ENCODE measurements at places on chromosomes 6 and 20. TPM values are rescaled to one million over a fixed set of nuclear protein-coding genes. Genes with fewer than 3 reads are reported as not detected.

- no peak overlapping the region for H3K27ac ChIP-seq
- peak overlapping the region; percentile 25 for H3K4me3 ChIP-seq
- no peaks in the 10 kb centered on the region for H3K27me3 ChIP-seq
- H3K36me3 ChIP-seq: no peaks in the 10 kb centered on the region
- no peak for DNase-seq
- peaks cover 2% of the 10 kb centered on the region for H3K4me1 ChIP-seq
These were observed 34.3 kb downstream of the RNF24 start for GRCh38 chr20:3981132-3981452.

DNA sequence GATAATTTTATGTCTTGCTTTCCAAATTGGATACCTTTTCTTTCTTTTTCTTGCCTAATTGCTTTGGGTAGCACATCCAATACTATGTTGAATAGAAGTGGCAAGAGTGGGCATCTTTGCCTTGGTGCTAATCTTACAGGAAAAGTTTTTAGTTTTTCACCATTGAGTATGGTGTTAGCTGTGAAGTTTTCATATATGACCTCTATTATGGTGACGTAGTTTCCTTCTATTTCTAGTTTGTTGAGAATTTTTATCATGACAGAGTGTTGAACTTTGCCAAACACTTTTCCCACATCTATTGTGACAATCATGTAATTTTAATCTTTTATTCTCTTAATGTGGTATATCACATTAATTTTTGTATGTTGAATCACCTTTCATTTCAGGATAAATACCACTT, 216.1 kb downstream of the LRFN2 start:
- H3K4me1 ChIP-seq: no peaks in the 10 kb centered on the region
- H3K27ac ChIP-seq: no peak overlapping the region
- H3K27me3 ChIP-seq: no peaks in the 10 kb centered on the region
- no peak overlapping the region for H3K4me3 ChIP-seq
- no peak for DNase-seq

DNA sequence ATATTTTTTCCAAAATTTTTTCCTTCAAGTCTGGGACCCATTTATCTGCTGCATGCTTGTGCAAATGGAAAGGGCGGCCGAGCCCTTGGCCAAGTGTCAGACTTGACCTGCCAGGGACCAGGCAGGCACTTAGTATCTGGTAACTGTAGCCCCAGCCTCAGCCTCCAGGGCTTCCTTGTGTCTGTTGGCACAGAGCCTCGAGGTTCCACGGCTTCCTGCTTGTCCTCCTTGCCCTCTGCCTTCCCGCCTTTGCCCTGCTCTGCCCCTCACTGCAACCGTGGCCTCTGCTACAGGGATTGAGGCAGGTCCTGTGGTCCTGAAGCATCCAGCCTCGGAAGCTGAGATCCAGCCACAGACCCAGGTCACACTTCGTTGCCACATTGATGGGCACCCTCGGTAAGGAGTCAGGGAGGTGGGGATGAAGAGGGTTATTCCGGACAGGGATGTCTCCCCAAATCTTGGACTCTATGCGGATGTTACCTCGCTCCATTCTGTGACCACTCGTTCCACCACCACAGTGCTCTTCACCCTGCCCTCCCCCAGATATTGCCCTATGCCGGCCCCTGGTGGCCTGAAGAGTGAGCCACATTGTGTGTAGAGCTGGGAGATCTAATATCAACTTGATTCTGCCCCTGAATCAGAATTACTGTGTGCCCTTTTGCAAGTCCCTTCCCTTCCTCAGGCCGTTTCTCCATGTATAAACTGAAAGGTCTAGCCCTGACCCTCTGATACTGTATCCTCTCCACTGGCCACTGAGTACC, 41.5 kb upstream of the SRF start:
- no peaks in the 10 kb centered on the region for H3K36me3 ChIP-seq
- no peak overlapping the region for H3K4me3 ChIP-seq
- H3K27me3 ChIP-seq: no peaks in the 10 kb centered on the region
- no peak for DNase-seq
- H3K27ac ChIP-seq: no peak overlapping the region

DNA sequence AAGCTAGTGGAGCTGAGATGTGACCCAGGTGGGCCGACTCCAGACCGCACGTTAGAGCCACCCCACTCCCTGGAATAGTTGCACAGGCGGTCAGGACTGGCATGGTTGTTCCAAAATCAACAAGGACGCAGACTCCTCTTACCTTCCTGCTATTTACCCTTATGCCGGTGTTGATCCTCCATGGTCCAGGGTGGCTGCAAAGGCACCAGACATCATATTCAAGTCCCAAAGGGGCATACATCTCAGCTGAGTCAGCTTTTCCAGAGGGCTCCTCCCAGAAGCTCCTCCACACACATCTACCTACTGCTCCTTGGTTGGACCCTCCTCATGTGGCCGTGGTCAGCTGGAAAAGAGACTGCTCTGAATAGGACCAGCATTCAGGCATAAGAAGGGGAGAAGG, 112.2 kb downstream of the SYCP2 start:
- no peak overlapping the region for H3K4me3 ChIP-seq
- no peak overlapping the region for H3K27ac ChIP-seq
- DNase-seq: peak; percentile 2
- H3K36me3 ChIP-seq: no peaks in the 10 kb centered on the region
- peaks cover 6% of the 10 kb centered on the region for H3K4me1 ChIP-seq

DNA sequence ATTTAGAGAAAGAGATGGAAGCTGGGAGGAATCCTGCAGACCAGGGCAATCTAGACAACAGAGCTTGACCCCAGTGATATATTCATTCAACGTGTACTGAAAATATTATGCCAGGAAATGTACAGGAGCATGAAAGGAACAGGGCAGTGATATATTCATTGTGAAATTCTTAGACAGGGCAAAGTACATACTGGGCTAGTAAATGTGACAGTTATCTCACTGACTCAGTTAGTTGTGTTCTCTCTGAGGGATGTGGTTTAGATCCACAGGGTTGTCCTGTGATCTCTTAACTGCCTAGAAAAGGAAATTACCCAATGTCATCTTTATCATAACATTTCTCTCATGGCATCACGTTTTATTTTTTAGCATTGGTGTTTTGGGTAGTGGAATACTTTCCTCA, 891.3 kb downstream of the EYS start:
- H3K36me3 ChIP-seq: no peaks in the 10 kb centered on the region
- no peaks in the 10 kb centered on the region for H3K4me1 ChIP-seq
- no peak for DNase-seq
- H3K27me3 ChIP-seq: no peaks in the 10 kb centered on the region
- no peak overlapping the region for H3K4me3 ChIP-seq

DNA sequence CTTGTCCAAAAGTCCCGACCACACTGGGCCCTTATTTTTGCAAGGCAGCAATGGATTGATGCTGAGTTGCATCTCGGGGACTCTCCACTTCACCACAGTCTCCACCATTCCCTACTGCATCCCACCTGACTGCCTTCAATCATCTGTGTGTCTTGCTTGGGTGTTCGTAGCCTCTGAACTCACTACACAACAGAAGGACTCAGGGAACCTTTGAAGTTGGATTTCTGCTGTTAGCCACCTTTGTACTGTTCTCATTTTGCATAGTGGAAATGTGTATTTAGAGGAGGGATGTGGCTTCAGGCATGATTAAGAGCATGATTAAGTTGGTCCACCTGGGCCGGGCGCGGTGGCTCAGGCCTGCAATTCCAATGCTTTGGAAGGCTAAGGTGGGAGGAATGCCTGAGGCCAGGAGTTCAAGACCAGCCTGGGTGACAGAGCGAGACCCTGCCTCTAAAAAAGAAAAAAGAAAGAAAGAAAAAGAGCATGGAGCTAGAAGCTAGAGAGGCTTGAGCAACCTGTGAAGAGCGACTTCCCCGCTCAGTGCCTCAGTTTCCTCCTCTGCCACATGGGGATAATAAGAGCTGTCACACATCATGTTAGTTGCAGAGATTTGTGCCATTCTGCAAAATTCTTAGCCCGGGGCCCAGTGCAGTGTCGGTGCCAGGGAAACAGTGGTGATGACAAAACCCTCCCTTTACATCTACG, 121.3 kb upstream of the PTPN1 start:
- no peaks in the 10 kb centered on the region for H3K4me1 ChIP-seq
- H3K36me3 ChIP-seq: no peaks in the 10 kb centered on the region
- H3K4me3 ChIP-seq: no peak overlapping the region
- no peaks in the 10 kb centered on the region for H3K27me3 ChIP-seq
- DNase-seq: no peak
- H3K27ac ChIP-seq: no peak overlapping the region

GRCh38 chr20:24962182-24962492, 13.1 kb downstream of the CST7 start:
- H3K4me1 ChIP-seq: no peaks in the 10 kb centered on the region
- H3K27ac ChIP-seq: no peak overlapping the region
- no peak for DNase-seq
- no peak overlapping the region for H3K4me3 ChIP-seq

GRCh38 chr6:15864708-15865062, 201.9 kb upstream of the DTNBP1 start:
- DNase-seq: no peak
- no peaks in the 10 kb centered on the region for H3K4me1 ChIP-seq
- H3K36me3 ChIP-seq: no peaks in the 10 kb centered on the region
- no peaks in the 10 kb centered on the region for H3K27me3 ChIP-seq
- H3K27ac ChIP-seq: no peak overlapping the region

- H3K27ac ChIP-seq: no peak overlapping the region
- peaks cover 8% of the 10 kb centered on the region for H3K4me1 ChIP-seq
- no peak overlapping the region for H3K4me3 ChIP-seq
- H3K27me3 ChIP-seq: no peaks in the 10 kb centered on the region
These were observed 1.9 kb downstream of the MRPS26 start for GRCh38 chr20:3047486-3048419.

DNA sequence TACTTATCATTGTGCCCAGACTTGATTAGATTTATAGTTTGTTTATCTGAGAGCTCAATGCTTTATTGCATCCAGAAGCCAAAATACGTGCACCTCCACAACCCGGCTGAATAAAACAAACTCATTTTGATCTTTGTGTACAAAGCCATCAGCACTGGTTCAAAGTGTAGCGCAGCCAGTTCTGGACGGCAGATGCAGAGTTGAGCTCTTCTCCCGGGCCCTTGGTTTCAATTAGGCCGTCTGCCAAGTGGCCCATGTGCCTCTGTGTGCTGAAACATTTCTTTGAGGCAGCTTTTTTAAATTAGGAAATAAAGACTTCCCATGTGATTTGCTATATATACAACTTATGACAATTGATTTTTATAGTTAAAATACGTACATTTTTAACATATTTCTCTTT, 96.2 kb upstream of the RSPO3 start:
- no peak overlapping the region for H3K4me3 ChIP-seq
- H3K27ac ChIP-seq: no peak overlapping the region
- no peak for DNase-seq
- no peaks in the 10 kb centered on the region for H3K27me3 ChIP-seq
- H3K4me1 ChIP-seq: no peaks in the 10 kb centered on the region

DNA sequence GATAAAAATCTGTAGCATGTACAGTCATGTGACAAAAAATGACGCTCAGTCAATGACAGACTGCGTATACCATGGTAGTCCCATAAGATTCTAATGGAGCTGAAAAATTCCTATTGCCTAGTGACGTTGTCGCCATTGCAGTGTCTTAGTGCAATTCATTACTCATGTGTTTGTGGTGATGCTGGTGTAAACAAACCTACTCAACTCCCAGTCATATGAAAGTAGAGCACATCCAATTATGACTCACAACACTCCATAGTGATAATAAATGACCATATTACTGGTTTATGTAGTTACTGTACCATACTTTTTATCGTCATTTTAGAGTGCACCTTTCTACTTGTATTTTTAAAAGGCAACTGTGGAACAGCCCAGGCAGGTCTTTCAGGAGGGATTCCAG, 45.0 kb downstream of the TFAP2A start:
- no peak for DNase-seq
- H3K27me3 ChIP-seq: no peaks in the 10 kb centered on the region
- H3K36me3 ChIP-seq: no peaks in the 10 kb centered on the region
- no peak overlapping the region for H3K27ac ChIP-seq

DNA sequence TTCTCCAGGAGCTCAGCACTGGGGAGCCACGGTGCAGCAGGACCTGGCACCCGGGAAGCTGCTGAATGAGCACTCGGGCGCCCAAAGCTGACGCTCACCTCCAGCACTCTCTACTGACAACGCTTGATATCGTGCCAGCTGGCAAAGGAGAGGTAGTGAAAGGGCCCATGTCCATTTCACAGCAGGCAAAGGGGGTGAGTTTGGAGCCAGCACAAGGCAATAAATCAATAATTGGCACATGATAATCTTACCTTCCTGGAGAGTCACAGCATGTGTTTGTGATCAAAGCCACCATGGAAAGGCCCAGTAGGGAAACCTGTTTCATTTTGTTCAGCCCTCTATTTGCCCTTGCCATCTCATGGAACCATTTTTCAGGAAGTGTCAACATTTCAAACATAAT, 23.3 kb upstream of the SMIM26 start:
- H3K27me3 ChIP-seq: no peaks in the 10 kb centered on the region
- no peaks in the 10 kb centered on the region for H3K36me3 ChIP-seq
- no peaks in the 10 kb centered on the region for H3K4me1 ChIP-seq
- no peak overlapping the region for H3K4me3 ChIP-seq

DNA sequence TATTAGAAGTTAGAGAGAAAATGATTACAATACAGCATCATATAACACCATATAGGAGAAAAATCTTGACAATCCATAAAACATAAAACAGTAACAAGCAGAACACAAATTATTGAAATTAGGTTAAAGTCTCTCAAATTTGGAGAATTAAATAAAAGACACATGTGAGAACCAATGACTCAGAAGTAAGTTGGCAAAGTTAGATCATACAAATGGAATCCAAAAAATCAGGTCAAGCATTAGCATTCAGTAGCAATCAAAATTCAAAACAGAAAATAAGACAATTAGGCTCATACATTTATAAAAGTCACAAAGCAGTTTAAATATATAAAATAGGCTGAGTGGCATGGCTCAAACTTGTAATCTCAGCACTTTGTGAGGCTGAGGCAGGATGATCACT, 775.6 kb downstream of the PHF3 start:
- no peak overlapping the region for H3K4me3 ChIP-seq
- no peaks in the 10 kb centered on the region for H3K36me3 ChIP-seq
- DNase-seq: no peak

- peak overlapping the region; percentile 46 for H3K4me3 ChIP-seq
- peak overlapping the region; percentile 72 for H3K27ac ChIP-seq
- peak; percentile 49 for DNase-seq
- no peaks in the 10 kb centered on the region for H3K27me3 ChIP-seq
- H3K4me1 ChIP-seq: peaks cover 3% of the 10 kb centered on the region
These were observed 16.7 kb downstream of the HMGN4 start for GRCh38 chr6:26554697-26555504.

- H3K4me1 ChIP-seq: no peaks in the 10 kb centered on the region
- no peak overlapping the region for H3K27ac ChIP-seq
- no peaks in the 10 kb centered on the region for H3K27me3 ChIP-seq
- no peaks in the 10 kb centered on the region for H3K36me3 ChIP-seq
These were observed 146.8 kb upstream of the PMEPA1 start for GRCh38 chr20:57856658-57857057.

TDP2 gene
- 31.0 TPM for total RNA-seq

DLK2 gene
- 0.90 TPM for total RNA-seq

TMEM14C gene
- total RNA-seq: 101 TPM

PSORS1C1 gene
- 2.2 TPM for total RNA-seq

HLA-F gene
- 30.5 TPM for total RNA-seq

CCM2L gene
- 2.6 TPM for total RNA-seq

ACSS1 gene
- total RNA-seq: 20.3 TPM
